DMS79 (cell line): ENCODE measurements at places on chromosomes 2 and 18.
A peak's percentile ranks its signal among the peaks of the same experiment; 100 is the strongest.

GRCh38 chr2:39059366-39059952 is 61.4 kb downstream of the SOS1 start:
- peak; percentile 10 for DNase-seq

DNA sequence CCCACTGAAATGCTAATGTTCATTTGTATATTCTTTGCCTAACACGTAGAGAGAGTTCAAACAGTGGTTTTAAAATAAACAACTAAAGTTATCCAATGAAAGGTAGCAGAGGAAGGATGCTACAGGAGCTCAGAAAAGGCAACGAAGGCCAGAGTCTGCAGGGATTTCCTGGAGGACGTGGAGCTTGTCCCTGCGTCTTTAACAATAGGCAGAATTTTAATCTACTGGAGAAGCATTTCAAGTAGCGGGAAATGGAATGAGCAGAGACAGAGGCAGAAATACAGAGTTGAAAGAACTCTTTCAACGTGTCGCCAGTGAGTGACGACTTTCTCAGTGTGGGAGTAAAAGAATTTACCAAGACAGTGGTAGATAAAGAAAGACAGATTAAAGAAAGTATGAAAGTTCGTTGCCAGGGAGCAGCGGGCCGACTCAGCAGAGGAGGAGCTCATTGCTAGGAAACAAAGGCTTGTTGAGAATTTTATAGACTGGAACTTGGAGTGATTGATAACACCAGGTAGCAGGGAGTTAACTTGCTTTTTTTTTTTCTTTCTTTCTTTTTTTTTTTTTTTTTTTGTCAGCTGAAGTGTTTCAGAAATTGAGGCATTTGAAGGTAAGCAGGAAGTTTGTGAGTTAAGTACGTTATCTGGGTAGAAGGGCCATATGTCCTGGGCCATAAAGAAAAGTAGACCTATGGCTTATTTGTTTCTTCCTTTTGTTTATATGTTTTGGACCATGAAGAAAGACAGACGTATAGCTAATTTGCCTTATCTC is 625 bp upstream of the NBAS start:
- peak; percentile 75 for DNase-seq

GRCh38 chr18:63187791-63188460 is 131.6 kb downstream of the BCL2 start:
- DNase-seq: no peak

GRCh38 chr2:97948926-97949325 is 46.8 kb downstream of the TMEM131 start:
- no peak for DNase-seq

GRCh38 chr2:173117678-173118077 is 42.0 kb downstream of the MAP3K20 start:
- no peak for DNase-seq

DNA sequence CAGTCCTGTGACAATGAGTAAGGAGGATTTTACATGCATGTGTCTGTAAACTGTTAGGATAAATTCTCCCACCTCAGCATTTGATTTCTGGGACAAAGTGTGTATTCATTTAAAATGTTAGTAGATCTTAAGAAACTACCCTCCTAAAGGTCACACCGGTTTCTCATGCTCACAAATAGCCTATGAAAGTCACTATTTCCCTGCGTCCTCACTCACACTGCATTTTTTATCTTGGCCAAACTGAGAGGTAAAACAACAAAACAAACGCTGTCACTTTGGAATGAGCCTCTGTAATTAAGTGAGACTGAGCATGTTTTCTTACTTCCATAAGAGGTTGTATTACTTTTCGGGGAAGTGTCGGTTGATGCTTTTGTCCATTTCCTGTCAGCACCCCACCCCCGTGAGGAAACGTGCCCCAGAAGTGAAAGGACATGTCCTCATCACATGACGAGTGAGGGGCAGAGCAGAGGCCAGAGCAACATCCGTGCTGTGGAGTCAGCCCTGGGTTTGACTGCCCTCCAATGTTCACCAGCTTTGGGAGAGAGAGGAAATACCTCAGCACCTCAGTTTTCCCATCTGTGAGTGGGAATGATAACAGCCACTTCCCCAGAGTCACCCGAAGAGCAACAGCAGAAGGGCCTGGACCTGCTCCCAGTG is 3.1 kb downstream of the GYPC start:
- DNase-seq: no peak

DNA sequence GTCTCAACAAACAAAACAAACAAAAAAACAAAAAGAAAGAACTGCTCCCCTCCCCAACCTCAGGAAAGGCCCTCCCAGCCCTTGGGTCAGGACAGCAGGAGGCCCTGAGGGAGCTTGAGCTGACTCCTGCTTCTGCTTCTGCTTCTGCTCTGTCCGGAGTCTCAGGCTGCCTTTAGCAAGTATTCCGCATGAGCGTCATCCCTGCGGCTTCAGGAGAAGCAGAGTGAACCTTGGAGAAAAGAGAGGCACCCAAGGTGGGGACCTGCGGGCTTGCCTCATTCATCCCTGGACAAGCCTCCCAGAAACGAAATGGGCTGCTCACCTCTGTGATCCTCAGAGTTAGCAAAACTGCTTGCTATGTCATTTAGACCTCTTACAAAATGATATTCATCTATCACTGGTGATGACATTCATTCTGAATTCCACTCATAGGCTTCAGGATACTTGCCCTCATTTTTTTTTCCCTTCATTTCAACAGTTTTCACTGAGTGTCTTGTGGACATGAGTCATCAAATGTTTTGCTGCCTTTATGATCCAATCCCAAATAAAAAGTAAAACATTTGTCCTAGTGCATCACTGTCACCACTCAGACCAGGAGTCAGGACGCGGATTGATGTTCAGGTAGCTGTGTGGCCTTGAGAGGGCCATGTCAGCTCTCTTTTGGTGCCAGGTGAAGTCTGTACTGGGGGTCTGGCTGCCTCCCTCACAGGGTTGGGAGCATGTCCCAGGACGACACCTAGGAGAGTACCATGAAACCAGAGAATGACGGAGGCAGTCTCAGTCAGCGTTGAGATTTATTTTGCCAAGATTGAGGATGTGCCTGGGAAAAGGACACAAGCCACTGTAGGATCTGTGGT is 51.7 kb downstream of the IMPA2 start:
- no peak for DNase-seq

GRCh38 chr2:180907731-180908130 is 72.7 kb upstream of the UBE2E3 start:
- no peak for DNase-seq

- DNase-seq: no peak
Measured at GRCh38 chr2:173612354-173612753, 257.7 kb downstream of the CDCA7 start.

DNA sequence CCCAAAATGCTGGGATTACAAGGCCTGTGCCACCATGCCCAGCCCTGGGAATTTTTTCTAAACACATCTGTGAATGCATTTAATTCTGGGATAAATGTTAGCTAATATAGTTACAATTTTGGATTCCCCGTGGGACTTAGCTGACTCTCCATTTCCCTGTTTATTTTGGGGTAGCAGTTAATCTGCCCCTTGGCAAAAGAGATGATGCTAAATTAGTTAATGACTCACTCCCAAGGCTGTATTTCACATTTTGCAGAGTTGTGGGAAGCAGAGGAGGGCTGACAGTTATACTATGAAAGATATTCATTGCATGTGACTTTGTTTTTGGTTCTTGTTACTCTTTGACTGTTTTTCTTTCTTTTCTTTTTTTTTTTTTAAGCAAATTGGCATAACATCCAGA is 3.2 kb downstream of the MTHFD2 start:
- DNase-seq: no peak

- DNase-seq: no peak
Measured at GRCh38 chr2:174223388-174223787, 24.9 kb downstream of the OLA1 start.

DNA sequence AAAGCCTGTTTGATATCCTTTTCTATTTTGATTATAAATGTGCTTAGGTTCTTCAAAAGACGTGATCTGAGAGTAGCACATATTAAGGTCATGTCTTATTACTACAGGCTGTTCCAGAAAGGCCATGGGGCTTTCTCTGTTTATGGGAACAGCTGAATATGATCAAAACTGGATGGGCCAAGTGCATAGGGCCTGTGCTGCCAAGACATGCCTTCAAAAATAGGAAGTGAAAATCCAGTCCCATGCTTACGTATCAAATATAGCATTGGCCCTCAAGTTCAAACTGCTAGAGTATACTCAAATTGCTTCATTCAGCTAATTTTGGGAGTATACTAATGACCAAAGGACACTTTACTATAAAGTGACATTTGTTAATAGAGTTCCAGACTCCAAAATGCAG is 24.1 kb downstream of the SLC25A52 start:
- DNase-seq: no peak

DNA sequence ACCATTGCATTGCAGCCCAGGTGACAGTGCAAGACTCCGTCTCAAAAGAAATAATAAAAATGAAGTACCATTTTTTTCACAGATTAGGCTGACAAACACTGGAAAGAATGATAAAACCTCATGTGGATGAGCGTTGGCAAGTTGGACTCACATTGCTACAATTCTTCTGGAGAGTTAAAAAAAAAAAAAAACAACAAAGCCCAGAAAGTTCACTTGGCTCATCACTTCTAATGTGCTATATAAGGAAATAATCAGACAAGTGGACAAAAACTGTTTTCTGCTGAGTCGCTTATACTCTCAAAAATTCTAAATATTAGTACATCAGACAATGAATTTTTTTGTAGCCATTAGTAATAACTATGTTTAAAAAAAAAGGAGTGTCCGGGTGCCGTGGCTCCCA is 38.4 kb downstream of the PKP4 start:
- DNase-seq: no peak

GRCh38 chr2:156470975-156471583 is 34.9 kb downstream of the GPD2 start:
- DNase-seq: no peak

GRCh38 chr2:231693956-231694355 is 14.4 kb upstream of the PTMA start:
- no peak for DNase-seq

DNA sequence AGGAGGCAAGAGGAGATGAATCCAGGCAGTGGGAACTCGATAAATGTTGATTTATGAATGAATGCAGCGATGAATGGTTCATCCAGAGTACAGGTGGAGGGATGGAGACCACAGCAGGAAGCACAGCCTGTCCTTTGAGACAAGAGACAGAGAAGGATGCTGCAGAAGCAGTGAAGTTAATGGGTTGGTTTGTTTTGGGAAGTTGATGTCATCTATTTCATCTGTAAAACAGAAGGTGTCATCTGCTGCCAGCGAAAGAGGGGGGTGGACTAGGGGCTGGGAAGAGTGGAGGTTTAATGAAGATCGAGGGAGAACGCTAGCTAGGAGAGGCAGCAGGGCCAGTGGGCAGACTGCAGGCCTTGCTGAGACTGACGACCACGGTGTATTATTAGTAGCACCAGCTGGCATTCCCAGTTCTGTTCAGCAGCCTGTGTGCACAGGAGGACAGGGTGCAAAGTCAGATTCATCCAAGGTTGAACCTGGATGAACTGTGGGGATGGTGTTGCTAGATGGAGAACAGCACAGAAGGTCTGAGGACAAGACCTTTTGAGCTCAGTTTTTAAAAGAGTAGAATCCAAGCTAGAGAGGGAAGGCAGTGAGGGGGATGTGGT is 120.3 kb upstream of the CAPN13 start:
- no peak for DNase-seq

DNA sequence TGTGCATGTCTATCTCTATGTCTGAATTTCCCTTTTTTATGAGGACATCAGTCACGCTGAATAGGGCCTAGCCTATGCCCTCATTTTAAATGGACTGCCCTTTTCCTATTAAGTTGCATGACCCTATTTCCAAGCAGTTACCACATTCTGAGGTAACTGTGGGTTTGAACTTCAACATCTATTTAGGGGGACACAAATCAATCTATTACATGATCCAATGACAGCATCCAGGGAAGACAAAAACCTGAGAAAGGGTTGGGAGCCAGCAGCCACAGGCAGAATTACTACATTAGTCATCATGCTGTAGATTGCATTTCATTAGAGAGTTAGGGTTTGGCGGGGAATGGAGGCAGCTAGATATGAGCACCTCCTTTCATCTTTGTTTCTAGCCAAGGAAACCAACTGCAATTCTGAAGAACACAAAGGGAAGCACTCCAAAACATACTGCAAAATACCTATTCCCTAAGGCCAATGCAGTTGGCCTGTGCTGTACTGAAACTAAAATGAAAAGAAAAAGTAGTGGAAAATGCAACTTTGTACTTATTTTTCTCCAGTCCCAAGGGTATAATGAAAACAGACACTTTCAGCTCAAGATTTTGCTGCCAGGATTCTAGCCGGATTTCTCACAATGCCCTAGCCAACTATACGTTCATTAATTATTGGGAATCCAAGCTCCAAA is 40.4 kb upstream of the C1D start:
- DNase-seq: no peak

- no peak for DNase-seq
Measured at GRCh38 chr2:5454051-5454390, 238.2 kb upstream of the SOX11 start.

DNA sequence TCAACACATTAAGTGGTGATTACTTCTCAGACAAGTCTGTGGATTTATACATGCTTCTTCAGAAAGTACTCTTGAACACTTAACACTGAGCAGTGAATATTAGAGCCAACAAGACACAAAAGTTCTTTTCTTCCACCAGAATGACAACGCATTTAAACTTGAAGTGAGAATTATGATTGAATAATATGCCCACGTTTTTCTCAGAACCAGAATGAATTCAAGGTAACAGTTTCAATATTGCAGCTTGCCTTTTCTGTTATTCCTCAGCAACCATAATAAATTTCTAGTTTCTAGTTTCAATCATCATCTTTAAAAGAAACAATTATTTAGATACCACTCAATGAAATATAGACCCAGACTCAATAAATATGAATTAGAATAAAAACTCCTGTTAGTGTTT is 547.0 kb downstream of the NUP35 start:
- DNase-seq: no peak

- DNase-seq: no peak
Measured at GRCh38 chr2:157726946-157727345, 98.3 kb upstream of the ACVR1C start.

DNA sequence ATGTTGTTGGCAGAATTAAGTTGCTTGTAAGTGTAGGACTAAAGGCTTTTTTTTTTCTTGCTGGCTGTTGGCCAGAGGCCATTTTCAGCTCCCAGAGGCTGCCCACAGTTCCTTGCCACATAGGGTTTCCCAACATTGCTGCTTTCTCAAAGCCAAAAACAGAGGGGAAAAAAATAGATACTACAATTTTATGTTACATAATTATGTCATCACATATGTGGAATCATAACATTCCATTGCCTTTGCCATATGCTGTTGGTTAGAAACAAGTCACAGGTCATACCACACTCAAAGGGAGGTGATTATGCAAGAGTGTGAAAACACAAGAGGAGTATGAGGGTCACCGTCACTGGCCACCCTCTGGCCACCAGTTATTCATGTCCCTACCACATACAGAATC is 154.5 kb downstream of the RTN4 start:
- DNase-seq: no peak
